ENCODE measurements at places on chromosomes 6 and 20. TPM values are rescaled to one million over a fixed set of nuclear protein-coding genes. Genes with fewer than 3 reads are reported as not detected.

HNF4A gene
- not detected for polyA plus RNA-seq

- peak; percentile 92 for DNase-seq
Measured at GRCh38 chr20:58890518-58891085, 38.1 kb downstream of the GNAS start.

DNA sequence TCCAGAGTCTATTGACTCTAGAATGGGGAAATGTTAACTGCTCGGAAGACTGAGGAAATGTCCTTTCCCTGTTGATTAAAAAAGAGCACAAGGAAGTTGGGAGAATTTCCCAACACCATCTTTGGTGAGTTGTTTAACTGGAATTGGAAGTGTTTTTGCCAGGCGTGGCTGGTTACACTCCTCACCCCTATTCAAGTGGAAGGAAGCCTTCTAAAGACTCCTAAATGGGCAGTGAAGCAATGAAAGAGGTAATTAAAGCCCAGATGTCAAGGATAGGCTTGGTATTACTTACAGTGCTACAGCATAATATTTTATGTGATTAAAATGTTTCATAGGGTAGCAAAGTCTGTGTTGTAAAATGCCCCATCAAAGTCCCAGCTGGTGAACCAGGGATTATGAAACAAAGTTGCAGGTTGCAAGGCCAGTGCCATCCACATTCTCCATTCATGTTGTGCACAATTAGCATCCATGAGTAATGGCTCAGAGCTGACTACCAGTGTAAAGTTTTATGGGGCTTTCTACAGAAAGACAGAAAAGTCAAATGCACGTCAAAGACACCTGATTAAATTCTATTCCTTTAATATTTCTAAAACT is 52.6 kb downstream of the BTBD3 start:
- DNase-seq: no peak

- peak; percentile 2 for DNase-seq
Measured at GRCh38 chr6:20661721-20662120, 127.5 kb downstream of the CDKAL1 start.

PREX1 gene
- 20.9 TPM for polyA plus RNA-seq

DNA sequence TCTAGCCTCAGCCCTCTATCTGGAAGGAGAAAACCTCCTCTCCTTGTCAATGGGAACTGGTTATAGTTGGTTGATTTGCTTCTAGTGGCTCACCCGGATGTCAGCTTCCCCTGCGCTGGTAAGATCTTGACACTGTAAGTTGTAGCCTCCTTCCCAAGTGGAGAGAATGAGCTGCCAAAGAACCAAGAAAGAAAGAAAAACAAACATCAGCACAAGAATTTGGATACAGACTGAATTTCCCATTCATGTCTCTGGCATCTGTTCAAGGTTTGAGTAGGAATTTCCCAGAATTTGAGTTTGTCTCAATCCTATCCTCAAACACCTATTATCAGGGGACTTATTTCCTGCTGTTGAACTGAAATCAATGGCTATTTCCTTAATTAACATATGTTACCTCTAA is 44.1 kb downstream of the ELOVL2 start:
- DNase-seq: peak; percentile 48

GRCh38 chr6:23394681-23395080 is 731.3 kb upstream of the NRSN1 start:
- DNase-seq: no peak

- DNase-seq: no peak
Measured at GRCh38 chr20:44467289-44467883, 8.3 kb upstream of the TTPAL start.
